ENCODE measurements at places on chromosomes 7 and 10.

DNA sequence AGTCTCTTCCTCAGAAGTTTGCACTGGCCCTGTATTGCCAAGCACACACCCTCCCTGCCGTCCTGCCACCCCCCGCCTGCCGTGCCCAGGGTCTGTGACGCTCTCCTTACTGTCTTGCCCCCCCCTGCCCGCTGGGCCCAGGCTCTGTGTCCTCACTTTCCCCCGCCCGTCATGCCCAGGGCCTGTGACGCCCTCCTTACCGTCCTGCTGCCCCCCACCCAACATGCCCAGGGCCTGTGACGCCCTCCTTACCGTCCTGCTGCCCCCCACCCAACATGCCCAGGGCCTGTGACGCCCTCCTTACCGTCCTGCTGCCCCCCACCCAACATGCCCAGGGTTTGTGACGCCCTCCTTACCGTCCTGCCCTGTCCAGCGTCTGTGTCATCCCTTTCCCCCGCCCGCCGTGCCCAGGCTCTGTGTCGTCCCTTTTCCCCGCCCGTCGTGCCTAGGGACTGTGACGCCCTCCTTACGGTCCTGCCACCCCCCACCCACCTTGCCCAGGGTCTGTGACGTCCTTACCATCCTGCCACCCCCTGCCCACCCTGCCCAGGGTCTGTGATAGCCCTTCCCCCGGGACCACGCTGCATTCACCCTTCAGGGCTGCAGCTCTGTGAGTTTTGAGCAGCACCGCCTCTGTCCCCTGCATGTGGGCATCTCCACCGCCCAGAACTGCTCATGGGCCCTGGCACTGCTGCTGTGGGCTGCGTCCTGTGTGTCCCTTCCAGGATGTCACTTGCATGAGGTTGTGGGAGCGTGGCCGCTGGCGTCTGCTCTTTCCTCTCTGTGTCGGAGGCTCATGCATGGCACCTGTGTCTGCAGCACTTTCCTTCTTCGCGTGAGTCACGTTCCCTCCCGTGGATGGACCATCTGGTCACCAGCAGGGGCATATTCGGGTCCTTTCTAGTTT is 19.3 kb upstream of the PRKAR1B start:
- peak; percentile 5 for DNase-seq

DNA sequence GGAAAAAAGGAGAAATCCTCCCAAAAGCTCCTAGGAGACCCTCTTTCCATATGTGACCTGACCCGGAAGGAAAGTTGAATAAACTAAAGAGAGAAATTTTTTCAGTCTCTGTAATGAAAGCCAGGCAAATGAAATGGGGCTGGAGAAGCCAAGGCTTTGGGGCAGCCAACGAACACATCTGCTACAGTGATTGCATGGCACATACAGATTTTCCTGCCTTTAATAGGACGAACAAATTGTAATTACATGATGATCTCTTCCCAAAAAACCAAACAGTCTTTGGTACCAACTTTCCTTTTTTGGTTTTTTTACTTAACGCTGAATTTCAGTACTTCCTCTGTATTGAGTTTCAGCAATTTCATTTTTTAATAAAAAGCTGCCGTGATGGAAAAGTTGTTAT is 23.5 kb upstream of the PTN start:
- DNase-seq = no peak

DNA sequence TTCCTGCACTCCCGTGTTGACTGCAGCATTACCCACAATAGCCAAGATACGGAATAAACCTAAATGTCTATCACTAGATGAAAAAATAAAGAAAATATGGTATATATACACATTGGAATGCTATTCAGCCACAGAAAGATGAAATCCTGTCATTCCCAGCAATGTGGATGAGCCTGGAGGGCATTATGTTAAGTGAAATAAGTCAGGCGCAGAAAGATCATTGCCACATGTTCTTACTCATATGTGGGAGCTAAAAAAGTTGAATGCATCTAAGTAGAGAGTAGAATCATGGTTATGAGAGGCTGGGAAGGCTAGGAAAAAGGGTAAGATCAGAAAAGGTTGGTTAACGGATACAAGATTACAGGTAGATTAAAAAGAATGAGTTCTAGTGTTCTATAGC is 219.1 kb upstream of the MKI67 start:
- no peak for DNase-seq

GRCh38 chr10:121310151-121310711 is 288.0 kb downstream of the FGFR2 start:
- DNase-seq = peak; percentile 38

GRCh38 chr7:128941323-128941890 is 3.7 kb downstream of the IRF5 start:
- no peak for DNase-seq

- no peak for DNase-seq
Observed at GRCh38 chr10:9302140-9302746, 1247.8 kb downstream of the GATA3 start.

DNA sequence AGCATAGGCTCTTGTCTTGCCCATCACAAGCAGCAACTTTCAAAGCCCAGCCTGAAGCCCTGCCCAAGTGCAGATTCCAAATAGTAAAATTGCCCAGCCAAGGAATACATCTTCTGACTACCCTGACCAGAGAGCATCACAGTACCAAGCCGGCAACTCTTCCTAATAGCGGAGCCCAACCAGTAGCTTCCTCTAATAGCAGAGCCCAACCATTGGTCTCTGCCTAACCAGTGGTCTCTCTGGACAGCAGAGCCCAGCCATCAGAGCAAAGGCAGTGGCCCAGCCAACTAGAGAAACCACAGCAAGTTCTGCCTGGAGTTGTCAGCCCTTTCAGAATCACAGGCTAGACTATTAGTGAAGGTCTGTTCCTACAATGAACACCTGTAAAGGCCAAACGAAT is 285.6 kb downstream of the HGF start:
- DNase-seq = no peak

- no peak for DNase-seq
Observed at GRCh38 chr10:45592432-45592831, 80.1 kb downstream of the ZFAND4 start.

- no peak for DNase-seq
Observed at GRCh38 chr7:39127058-39127457, 149.3 kb downstream of the POU6F2 start.

DNA sequence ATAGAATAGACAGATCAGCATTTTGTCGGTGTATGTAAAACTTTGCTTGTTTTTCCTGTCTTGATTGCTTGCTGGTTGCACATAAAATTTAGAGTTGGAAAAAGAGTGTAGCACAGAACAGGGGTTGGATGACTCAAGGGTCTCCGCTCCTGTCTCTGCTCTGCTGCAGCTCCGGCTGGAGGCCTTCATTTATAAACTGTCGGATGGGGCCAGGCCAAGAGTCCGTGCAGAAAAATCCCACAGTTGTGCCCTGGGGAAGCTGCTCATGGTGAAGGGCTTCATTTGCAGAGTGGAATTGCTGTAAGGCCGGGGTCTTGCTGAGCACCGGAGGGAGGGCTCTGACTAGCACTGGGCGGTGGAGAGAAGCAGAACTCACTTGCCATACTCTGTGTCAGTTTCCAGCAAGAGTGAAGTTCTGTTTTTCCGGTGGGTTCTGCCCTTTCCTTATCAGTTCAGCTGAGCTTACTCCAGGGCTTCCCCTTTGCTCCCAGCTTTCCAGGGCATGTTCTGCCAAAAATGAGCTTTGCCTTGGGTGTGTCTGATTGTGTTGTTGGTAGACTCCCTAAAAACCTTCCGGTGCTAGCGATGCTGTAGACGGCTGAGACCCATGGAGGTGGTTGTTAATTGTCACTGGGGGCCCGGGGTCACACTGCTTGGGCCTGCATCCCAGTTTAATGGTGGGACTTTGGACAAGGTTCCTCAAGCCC is 67.2 kb downstream of the CAMK1D start:
- no peak for DNase-seq

DNA sequence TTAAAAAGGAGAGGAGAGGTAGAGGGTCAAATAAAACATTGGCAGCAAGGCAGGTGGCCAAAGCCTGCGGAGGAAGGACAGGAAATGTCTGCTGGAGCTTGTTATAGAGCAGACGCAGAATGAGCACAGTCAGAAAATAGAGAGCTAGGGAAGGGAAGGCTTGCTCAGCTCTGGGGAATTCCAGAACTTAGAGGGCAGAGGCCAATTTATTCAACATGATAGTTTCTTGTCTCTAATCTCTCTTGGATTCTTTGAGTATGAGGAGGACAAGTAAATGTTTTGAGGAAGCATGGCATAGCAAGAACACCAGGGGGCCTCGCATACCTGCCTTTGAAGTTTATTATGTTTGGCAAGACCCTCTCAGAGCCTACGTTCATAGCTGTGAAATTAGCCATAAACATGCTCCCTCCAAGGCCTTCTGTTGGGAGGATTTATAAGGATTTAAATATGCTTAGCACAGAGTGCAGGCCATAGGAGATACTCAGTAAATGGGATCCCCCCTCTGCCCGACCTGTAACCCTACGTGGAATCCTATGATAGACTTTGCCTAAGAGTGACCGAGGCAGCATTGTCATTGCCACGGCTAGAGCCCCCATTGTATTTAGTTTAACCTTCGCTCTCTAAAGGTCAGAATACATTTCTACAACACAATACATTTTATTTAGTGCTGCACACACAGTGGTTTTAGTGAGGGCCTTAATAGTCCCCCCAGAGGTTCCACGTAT is 293.9 kb downstream of the CCDC3 start:
- DNase-seq = peak; percentile 30

DNA sequence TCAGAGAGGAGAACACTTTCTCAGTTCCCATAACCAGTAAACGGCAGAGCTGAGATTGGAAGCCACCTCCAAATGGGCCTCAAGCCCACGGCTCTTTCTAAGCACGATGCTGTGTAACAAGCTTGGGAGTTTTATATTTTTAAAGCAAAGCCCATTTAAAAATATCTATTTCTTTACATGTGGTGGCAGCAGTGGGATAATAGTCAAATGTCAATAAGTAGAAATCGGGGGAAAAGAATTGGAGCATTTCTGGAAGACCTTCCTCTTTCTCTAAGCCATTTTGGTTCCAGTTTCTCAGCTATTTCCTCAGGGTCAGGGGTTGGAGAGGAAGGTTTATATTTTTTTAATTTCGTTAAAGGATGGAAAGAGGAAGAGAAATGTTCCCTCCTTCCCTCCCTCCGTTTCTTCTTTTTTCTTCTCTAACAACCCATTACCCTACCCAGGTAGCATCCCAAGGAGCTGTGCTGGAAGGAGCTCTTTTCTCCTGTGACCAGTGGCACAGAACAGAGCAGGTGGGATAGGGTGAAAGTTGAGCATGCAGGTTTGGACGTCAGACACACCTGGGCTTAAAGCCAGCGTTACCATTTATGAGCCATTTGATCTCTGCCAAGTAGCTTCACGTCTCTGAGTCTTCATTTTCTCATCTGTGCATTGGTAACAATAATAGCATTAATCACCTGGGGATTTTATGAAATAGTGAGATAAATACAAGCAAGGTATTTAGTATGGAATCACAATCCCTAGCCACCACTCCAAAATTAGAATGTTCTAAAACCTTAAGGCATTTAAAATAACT is 515.7 kb downstream of the RPS24 start:
- DNase-seq = no peak

GRCh38 chr10:101828766-101829551 is 10.7 kb upstream of the OGA start:
- DNase-seq = no peak

DNA sequence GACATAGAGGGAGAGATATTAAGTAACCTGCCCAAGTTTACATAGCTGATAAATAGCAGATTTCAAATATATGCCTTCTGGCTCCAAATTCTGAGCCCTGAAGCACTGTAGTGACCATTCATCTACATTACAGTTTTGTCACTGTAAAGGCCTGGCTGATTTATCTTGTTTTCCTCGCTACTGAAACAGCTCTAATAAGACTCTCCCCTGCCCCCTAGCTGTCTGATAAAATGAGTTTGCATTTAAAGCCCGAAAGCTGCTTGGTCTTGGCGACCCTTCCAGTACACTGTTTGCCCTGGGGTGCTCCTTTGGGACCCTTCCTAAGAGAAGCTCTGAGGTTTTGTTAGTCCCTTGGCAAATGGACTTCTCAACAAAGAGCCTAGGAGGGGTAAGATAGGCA is 59.7 kb upstream of the RAB11FIP2 start:
- peak; percentile 34 for DNase-seq

GRCh38 chr10:31064348-31064747 is 32.7 kb upstream of the ZNF438 start:
- DNase-seq = no peak

- no peak for DNase-seq
Observed at GRCh38 chr10:14219411-14219810, 111.3 kb downstream of the FRMD4A start.

DNA sequence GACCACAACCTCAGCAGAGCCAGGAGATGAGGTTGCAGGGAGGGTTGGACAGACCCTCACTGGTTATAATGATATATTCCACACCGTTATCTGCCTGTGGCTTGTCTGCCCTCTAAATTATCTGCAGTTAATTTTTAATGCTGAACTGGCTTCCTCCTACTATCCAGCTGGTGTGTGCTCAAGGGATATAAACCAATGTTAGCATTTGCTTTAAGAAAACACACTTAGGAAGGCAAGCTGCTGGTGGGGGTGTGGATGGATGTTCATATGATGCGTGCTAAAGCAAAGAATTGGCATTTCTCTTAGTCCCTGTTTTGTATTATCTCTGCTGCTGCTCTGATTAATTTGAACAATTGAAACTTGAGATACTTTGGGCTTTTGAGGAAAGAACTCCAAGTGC is 132.2 kb upstream of the NPVF start:
- no peak for DNase-seq

- no peak for DNase-seq
Observed at GRCh38 chr7:147304376-147304775, 1187.8 kb downstream of the CNTNAP2 start.

Data from WERI-Rb-1 (cell line).